ENCODE measurements at places on chromosomes 3 and 15.

GRCh38 chr3:188165596-188165995, 11.6 kb downstream of the LPP start:
- DNase-seq: no peak

- DNase-seq: no peak
These were observed 6.9 kb downstream of the MITF start for GRCh38 chr3:69746119-69746518.

- no peak for DNase-seq
These were observed 207.6 kb upstream of the MDFIC2 start for GRCh38 chr3:70519913-70520659.

- no peak for DNase-seq
These were observed 168.8 kb upstream of the MANF start for GRCh38 chr3:51216291-51216690.

DNA sequence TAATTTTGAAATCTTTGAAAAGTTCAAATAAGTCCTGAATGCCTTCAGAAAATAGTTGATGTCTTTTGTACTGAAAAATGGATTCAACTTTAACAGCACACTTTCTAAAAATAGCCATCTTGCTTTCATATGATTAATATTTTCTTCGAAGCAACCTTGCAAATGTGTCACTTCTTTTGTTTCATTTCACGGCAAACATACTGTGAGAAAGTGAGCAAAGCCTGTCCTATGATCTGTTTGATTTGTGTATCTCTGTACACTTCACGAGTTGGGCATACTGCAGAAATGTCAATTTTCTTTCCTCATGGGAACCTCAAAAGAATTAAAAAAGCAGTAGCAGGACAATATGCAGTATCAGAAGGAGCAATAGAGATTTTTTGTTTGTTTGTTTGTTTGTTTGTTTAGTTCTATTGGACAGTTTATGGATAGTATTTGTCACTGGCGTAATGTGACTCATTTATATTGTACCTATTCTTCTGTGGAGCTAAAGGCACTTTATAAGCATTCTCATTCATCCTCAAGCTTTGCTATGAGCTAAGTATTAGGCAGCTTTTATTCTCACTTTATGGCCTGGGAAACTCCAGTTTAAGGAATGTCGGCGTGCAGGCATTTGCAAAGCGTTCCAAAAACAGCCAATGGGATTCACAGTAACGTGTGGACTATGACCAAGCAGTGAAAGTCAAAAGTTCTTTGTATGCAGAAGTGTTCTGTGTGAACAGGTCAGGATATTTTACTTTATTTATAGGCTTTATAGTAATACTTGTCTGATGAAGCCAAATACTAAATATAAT, 572.0 kb downstream of the NAALADL2 start:
- DNase-seq: no peak

DNA sequence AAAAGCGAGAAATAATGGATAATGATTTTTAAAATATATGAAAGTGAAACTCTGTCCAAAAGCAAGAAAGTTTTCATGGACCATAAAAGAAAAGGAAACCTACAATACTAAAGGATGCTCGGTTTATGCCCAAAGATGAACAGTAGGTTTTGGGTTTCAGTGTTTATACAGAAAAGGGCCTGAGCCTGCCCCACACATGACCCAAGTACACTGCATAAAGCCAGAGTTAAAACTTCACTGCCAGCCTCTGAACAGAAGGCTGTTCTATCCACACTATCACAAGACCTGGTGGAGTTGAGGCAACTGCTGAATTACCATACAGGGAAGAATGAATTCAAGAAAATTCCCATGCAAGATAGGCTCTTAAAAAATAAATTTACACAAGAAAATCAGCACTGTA, 165.2 kb downstream of the MECOM start:
- DNase-seq: no peak

DNA sequence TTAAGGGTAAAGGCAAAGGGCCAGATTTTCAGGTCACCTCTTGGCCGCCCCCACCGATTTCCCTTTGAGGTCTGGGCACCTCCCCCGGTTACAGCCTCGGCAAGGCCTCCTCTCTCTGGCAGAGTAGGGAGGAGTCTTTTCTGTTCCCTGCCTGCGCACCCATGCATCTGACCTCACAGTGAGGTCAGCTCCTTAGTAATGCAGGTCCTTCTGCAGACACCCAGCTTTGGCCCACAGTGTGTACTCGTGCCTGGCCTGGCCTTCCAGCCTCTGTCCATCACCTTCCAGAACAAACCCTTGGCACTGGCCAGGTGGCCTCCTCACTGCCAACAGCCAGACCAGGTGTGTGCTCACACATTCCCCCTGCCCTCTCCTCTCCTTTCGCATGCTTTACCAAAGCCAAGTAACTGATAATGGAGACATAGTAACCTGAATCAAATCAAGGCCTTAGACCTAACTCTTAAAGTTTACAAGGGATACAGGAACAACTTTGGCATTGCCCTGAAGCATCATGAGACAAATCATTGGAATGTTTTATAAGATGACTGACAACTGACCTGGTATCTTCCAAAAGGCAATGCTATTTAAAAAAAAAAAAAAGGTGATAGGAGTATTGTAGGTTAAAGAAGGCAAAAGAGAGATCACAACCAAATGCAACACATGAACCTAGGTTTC, 61.3 kb downstream of the CORO2B start:
- no peak for DNase-seq
